ENCODE measurements at places on chromosomes 1 and 21. TPM values are rescaled to one million over a fixed set of nuclear protein-coding genes. Genes with fewer than 3 reads are reported as not detected.
A peak's percentile ranks its signal among the peaks of the same experiment; 100 is the strongest.

The RGS7 gene
- total RNA-seq: 21.5 TPM

The RGS1 gene
- total RNA-seq: 13.6 TPM

The AKR1A1 gene
- 58.9 TPM for total RNA-seq

The HSD11B1 gene
- 0.22 TPM for total RNA-seq

The BRDT gene
- 0.06 TPM for total RNA-seq

The ARMH1 gene
- 11.1 TPM for total RNA-seq

The EDN2 gene
- not detected for total RNA-seq

DNA sequence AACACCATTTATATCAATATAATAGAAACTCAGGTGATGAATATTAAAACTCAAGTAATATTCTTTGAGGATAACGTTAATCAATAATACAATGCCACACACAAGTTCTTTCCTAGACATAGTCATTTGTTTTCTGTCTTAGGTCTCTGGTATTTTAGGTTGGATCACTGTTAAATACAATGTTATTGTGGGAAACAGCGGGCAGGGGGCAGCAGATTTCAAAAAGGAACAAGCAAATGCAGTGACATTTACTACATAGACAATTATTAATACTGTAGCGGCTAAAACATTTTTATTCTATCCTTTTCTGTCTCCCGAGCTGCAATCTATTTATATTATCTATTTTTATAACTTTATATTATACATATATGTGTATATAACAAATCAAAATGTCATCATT, 186.4 kb upstream of the ZNHIT6 start:
- H3K36me3 ChIP-seq: no peaks in the 10 kb centered on the region
- H3K27me3 ChIP-seq: no peaks in the 10 kb centered on the region
- peak; percentile 21 for DNase-seq

GRCh38 chr1:244099258-244099930, 48.3 kb downstream of the ZBTB18 start:
- no peak overlapping the region for H3K4me3 ChIP-seq
- no peaks in the 10 kb centered on the region for H3K36me3 ChIP-seq
- DNase-seq: no peak
- peaks cover 11% of the 10 kb centered on the region for H3K4me1 ChIP-seq
- H3K27me3 ChIP-seq: peaks cover 12% of the 10 kb centered on the region

GRCh38 chr1:114353262-114353661, 157.7 kb downstream of the TRIM33 start:
- no peaks in the 10 kb centered on the region for H3K36me3 ChIP-seq
- no peak overlapping the region for H3K4me3 ChIP-seq
- no peaks in the 10 kb centered on the region for H3K27me3 ChIP-seq
- peaks cover 11% of the 10 kb centered on the region for H3K4me1 ChIP-seq
- DNase-seq: peak; percentile 82
- no peak overlapping the region for H3K27ac ChIP-seq

- DNase-seq: no peak
- H3K27me3 ChIP-seq: no peaks in the 10 kb centered on the region
- peaks cover 14% of the 10 kb centered on the region for H3K4me1 ChIP-seq
- H3K36me3 ChIP-seq: no peaks in the 10 kb centered on the region
Observed at GRCh38 chr1:3477241-3477995, 23.0 kb downstream of the ARHGEF16 start.

DNA sequence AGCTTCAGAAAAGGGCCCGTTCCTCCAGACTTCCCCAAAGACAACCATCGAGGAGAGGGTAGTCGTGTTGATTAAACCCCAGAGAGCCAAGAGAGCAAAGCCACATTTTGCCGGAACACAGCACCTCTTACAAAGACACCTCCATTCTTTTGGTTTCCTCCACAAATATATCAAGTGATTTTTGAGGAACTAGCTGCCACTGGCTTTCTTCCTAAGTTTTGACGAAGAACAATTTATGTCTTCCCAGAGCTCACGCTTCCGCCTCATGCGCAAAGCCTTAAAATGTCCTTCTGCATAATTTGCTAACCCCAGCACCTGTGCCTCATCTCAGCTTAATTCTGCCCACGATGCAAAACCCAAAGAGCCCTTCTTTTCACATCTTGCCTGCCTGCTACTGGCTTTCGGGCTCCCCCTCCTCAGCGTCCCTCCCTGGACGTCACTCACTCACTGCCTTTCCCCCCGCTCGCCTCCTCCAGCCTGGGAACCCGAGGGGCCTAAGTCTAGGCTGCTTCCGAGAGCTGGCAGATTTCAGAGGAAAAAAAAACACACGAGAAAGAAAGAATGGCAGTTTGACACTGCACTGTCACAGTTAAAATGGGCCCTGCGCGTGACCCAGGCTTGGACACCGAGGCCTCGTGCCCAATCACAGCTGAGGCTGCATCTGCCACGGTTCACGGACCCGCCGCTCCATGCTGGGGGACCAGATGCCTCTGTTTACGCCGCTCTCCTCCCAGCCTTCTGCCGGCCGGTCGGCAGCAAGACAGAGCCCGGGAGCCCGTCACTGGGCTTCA, 77.6 kb upstream of the IFNAR2 start:
- peak; percentile 42 for DNase-seq
- H3K4me3 ChIP-seq: no peak overlapping the region
- H3K27ac ChIP-seq: no peak overlapping the region
- peaks cover 8% of the 10 kb centered on the region for H3K4me1 ChIP-seq
- H3K27me3 ChIP-seq: peaks cover 22% of the 10 kb centered on the region
- H3K36me3 ChIP-seq: no peaks in the 10 kb centered on the region

DNA sequence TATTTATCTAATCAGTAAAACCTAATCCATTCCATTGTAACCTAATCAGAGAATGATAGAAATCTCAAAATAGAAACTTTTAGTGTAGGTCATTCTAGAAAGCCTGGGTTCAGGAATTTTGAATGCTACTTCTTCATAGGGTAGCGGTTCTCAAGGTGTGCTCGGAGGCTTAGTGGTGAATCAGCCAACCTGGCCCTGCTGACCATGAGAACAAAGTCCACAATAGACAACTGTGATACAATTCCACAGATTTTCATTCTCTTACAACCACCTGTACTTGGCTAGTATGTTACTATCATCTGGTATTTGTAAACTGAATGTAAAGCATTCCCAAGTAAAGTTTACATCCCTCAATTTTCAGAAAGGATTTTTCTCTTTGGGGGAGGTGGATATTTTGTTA, 7.5 kb upstream of the PUM1 start:
- H3K4me1 ChIP-seq: no peaks in the 10 kb centered on the region
- no peaks in the 10 kb centered on the region for H3K27me3 ChIP-seq
- no peak overlapping the region for H3K27ac ChIP-seq
- no peak for DNase-seq
- no peaks in the 10 kb centered on the region for H3K36me3 ChIP-seq

GRCh38 chr21:39472786-39473185, 21.0 kb downstream of the SH3BGR start:
- H3K4me1 ChIP-seq: no peaks in the 10 kb centered on the region
- DNase-seq: no peak
- no peak overlapping the region for H3K4me3 ChIP-seq
- no peaks in the 10 kb centered on the region for H3K36me3 ChIP-seq
- no peak overlapping the region for H3K27ac ChIP-seq

DNA sequence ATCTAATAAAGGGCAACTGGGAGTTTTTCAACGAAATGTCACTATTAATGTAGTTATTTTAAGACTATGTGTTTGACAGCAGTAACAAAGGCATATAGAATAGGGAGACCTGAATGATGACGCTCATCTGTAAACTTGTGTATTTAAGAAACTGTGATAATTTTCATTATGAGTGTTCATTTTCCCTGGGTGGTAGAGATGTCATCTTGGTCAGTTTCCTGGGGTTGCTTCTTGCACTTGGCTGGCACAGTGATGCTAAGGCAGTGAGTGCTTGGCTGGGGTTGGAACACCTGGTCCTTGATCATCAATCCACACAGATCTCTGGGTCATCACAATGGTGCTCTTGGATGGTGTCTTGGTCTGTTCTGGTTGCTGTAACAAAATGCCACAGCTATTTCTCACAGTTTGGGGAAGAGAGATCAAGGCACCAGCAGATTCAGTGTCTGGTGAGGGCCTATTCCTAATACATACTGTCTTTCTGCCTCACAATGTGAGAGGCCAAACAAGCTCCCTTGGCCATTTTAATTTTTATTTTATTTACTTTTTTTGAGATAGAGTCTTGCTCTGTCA, 7.9 kb upstream of the SMYD2 start:
- no peak overlapping the region for H3K27ac ChIP-seq
- no peaks in the 10 kb centered on the region for H3K36me3 ChIP-seq
- no peak for DNase-seq
- no peaks in the 10 kb centered on the region for H3K27me3 ChIP-seq

Data from spinal cord (tissue), 10 donors.